ENCODE measurements at places on chromosomes 4 and X.
A peak's percentile ranks its signal among the peaks of the same experiment; 100 is the strongest.

- DNase-seq: no peak
Observed at GRCh38 chrX:129581904-129582303, 41.8 kb downstream of the OCRL start.

DNA sequence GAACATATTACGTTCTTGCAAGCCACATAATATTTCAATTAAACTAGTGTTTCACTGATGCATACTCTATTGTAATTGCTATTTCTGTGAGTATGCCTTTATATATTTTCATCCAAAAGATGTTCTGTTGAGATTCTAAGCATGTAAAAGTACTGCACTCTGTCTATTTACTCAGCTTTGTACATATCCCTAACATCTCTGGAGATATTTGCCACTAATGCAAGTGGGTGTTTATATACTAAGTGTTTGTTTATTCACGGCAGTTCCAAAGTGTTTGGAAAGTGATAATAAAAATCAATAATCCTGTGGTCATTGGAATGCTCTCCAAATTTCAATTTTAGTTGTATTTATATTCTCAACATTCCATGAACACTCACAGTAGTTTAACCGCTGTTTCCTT is 1989.0 kb downstream of the C4orf33 start:
- no peak for DNase-seq

- no peak for DNase-seq
Observed at GRCh38 chrX:19882066-19882775, 5.2 kb downstream of the SH3KBP1 start.

DNA sequence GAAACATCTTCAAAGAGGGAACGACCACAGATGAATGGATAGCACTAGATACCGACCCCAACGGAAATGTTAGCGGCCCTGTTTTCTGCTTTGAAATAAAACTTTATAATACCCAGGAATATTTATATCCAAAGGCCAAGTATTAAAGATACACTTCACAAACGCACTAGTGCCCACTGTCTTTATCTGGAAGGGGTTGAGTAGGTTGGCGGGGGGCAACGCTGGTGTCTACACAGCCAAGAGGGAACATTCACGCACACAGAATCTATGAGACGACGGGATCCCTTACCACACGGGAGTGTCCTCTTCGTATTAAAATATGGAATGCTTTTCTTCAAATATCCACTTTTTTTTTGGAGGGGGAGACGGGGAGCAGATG is 3.3 kb downstream of the HAND2 start:
- DNase-seq: no peak

DNA sequence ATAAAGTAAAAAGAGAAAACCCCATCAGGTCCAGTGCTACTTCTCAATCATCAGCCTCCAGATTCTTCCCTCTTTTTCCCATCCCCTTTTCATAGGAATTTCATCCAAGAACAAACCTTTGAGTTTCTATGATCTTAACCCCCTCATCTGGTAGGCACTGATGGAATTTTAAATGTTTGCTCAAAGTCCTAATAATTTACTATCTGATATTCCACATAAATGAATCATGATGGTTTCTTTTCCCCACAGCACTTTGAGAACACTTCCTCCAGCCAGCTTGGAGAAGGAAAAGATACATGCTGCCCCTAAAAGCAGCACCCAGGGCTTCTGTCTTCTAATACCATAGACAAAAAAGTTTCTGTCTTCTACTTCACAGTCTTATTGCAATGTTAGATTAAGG is 19.4 kb upstream of the KLHL8 start:
- no peak for DNase-seq

DNA sequence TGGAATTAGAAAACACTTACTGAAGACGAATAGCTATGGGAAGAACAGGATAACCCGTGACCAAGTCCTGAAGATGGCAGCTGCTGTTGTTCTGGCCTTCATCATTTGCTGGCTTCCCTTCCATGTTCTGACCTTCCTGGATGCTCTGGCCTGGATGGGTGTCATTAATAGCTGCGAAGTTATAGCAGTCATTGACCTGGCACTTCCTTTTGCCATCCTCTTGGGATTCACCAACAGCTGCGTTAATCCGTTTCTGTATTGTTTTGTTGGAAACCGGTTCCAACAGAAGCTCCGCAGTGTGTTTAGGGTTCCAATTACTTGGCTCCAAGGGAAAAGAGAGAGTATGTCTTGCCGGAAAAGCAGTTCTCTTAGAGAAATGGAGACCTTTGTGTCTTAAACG is 2.4 kb downstream of the AGTR2 start:
- DNase-seq: no peak

DNA sequence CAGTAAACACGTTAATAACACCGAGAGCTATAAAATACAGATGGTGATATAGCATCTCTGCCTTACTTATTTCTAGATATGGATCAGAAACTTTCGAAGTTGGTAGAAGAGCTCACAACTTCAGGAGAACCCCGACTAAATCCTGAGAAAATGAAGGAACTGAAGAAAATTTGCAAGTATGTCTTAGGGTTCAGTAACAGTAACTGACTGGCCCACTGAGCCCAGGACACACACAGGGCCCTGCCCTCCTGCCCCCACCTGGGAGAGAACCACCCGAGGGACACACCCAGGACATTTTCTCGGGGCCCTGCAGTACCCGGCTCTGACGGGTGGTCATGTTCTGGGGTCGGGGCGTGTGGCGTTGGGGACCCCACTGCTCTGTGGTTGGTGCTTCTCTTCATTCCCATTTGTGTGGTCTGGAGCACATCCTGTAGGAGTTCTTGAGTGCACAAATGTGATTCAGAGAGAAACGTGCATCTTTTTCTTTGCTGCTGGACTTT is 1.1 kb downstream of the UVSSA start:
- DNase-seq: no peak

DNA sequence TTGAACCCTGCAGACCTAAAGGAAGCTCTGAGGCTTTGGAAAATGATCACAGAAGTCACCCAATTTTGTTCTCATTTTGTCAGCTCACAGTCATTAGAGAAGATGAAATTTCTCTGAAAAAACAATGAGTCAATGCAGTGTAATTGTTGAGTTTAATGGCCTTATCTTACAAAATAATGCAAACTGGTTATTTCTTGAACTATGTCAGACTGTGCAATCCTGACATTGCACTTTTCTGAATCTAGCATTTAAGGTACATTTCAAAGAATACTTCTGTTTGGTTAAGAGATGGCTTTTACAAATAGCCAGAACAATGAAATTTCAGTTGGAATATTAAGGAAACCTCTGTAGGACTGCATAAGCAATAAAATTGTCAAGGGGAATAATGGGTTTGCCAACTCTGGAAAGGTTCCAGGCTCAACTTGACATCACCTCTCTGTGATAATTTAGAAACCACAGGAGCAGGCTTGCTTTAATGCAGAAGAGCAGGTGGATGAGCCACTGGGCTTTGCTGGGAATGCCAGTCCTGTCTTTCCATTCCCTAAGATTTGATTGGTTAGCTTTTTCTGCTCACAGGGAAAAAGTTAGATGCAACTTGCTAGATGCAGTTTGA is 222.8 kb downstream of the FRMPD4 start:
- no peak for DNase-seq

GRCh38 chr4:87321888-87322287 is 794 bp downstream of the HSD17B13 start:
- DNase-seq: no peak

DNA sequence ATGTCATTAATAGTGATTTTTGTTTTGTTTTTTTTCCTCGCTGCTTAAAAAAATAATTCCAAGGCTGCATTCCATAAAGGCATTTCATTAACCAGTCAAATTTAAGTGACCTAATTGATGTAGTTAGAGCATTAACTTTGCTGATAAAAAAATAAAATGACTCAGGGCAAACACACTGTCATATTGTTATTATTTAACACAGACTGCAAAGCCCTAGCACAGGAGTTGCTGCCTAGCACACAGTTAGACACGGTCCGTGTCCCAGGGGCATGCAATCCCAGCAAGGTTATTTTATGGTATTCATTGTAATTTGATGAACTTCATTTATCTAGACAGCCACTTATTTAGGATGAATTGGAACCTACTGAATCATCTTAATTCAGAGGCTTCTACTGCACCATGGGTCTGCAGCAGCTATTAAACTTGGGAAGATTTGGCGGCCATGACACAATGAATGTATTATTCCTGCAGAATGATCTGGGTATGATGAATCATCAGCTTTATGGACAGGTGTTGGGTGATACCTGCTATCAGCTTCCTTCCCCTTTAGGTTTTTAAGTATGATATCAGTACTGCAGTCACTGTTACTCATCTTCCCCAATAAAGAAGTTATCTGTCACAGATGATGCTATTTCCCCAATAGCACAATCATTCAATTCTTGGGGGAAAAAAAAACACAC is 182.7 kb downstream of the PPARGC1A start:
- DNase-seq: no peak

DNA sequence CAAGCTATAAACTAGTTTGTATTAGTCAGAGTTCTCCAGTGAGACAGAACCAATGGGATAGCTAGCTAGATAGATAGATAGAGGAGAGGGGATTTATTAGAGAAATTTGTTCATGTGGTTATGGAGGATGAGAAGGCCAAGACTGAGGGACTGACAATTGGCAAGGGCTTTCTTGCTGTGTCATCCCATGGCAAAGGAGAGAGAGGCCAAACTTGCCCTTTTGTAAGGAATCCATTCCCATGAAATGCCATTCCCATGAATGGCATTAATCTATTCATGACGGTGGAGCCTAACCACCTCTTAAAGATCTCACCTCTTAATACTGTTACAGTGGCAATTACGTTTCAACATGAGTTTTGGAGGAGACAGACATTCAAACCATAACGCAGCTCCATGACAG is 58.1 kb downstream of the LINC00632 start:
- DNase-seq: no peak

- DNase-seq: no peak
Observed at GRCh38 chr4:19309378-19309777, 942.3 kb upstream of the SLIT2 start.

GRCh38 chr4:87465739-87466366 is 43.5 kb downstream of the NUDT9 start:
- DNase-seq: peak; percentile 28

- DNase-seq: no peak
Observed at GRCh38 chr4:147597561-147597960, 19.6 kb upstream of the TMEM184C start.

GRCh38 chr4:44646151-44646550 is 5.3 kb downstream of the YIPF7 start:
- DNase-seq: no peak
